ENCODE measurements at places on chromosomes 2 and 18. TPM values are rescaled to one million over a fixed set of nuclear protein-coding genes. Genes with fewer than 3 reads are reported as not detected.

DNA sequence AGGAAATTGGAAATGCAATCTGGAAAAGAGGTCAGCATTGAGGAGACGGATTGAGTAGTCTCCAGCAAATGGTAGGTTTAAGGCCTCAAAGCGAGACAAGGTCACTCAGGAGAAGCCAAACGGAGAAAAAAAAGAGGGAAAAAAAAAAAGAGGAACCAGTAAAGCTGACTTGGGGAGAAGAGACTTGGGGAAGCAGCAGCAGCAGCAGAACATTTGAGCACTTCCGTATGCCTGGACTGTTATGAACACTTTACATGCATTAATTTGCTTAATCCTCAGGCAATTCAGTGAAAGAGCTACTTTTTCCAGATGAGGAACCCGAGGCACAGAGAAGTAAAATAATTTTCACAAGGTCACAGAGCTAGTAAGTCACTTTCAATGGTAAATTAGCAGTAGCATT is 81.3 kb downstream of the OSBPL6 start:
- no peak for DNase-seq

GRCh38 chr2:15533860-15534480 is 27.2 kb downstream of the NBAS start:
- no peak for DNase-seq

Gene SGO2
- 1.2 TPM for total RNA-seq

- DNase-seq: no peak
These were observed 266.1 kb upstream of the SIX2 start for GRCh38 chr2:45275242-45275805.

Gene SAG
- total RNA-seq: not detected

DNA sequence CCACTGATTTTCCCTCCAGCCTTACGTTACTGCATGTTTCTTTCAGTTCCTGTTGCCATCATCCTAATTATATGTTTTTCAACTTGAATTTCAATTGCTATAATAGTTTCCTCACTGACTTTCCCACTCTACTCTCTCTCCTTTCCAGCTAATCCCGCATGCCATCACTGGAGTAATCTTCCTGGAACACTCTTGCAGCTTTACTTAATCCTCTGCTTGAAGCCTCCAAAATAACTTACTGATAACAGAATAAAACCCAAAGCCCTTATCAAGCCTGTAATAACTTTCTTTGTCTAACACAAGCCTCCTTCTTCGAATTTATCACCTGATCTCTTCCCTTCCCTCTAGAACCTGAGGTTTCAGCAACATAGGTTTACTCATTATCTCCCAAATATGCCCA is 237.3 kb downstream of the LTBP1 start:
- DNase-seq: no peak

Data from T-cell (primary cell).